ENCODE measurements at places on chromosomes 5 and 9.

DNA sequence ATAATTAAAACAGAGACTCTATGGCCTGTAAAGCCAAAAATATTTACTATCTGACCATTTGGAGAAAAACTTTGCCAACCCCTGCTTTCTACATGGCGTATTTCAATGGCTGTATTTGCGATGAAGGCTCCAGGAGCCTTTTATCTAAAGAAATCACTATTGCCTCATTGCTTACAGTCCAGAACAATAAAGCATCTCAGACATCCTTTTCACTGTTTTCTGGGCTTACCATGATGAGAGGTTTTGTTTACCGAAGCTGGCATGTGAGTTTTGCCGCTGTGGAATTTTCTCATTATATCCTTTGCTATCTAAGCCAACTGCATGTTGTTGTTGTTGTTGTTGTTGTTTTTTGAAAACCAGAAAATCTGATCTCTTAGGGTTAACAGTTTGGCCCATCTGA lies 13.9 kb downstream of the PALM2AKAP2 start:
- no peak for DNase-seq

DNA sequence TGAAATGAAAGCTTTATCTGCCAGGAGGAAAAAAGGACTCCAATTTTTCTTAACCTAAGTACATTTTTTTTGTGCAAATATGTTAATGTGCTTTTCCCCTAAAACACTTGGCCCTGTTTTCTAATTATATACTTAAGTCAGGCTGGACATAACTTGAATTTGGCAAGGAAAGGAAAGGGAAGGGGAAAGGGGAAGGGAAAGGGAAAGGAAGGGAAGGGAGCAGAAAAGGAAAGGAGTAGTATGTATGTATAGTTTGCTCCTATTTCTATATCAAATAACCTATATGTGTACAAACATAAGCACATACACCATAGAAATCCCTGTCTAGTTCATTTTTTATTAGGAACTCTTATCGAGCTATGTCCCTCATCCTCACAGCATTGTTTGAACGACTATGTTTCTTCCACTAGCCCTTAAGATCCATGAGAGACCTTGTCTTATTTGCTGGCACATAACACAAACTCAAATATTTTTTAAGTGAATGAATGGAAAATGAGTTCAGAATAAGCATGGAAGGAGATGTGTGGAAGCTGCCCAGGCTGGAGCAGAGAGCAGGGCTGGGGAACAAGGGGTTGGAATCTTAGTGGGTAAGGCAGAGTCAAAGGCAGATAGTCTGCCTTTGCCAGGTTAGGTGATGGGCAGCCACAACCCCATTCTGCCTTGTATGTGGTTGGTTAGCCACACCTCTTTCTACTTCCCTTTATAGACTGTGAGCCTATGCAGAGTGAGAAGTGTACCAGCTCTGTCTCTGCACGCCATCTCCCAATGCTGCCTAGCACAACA lies 70.0 kb downstream of the KLHL3 start:
- DNase-seq, result peak; percentile 1

DNA sequence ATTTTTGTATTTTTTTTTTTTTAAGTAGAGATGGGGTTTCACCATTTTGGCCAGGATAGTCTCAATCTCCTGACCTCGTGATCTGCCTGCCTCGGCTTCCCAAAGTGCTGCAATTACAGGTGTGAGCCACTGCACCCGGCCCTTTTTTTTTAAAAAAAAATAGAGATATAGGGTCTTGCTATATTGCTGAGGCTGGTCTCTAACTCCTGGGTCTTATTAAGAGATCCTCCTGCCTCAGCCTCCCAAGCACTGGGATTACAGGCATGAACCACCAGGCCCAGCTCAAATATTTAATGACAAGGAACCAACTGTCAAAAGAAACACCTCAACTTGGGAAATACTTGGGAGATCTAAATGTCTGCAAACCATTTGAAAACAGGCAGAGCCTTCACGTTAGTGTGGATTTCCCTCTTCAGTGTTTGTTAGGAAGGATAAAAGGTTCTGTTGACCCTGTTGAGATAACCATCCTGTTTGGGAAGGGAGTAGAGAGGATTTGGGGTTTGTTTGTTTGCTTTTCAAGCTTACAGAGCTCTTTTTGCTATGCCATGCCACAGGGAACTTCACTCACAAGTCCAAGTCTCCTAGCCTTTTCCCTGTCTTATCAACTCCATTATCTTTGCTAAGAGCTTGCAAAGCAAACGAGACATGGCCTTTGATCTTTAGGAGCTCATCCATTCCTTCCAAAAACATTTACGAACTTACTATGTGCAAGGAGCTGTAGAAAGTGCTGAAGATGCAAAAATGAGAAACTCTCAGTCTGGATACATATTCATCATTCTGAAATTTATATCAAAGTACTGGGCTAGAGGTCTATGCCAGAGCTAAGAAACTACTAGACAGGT lies 7.5 kb downstream of the FAXDC2 start:
- DNase-seq, result no peak

- DNase-seq, result no peak
These were observed 618.3 kb downstream of the NR2F1-AS1 start for GRCh38 chr5:92962752-92963151.

DNA sequence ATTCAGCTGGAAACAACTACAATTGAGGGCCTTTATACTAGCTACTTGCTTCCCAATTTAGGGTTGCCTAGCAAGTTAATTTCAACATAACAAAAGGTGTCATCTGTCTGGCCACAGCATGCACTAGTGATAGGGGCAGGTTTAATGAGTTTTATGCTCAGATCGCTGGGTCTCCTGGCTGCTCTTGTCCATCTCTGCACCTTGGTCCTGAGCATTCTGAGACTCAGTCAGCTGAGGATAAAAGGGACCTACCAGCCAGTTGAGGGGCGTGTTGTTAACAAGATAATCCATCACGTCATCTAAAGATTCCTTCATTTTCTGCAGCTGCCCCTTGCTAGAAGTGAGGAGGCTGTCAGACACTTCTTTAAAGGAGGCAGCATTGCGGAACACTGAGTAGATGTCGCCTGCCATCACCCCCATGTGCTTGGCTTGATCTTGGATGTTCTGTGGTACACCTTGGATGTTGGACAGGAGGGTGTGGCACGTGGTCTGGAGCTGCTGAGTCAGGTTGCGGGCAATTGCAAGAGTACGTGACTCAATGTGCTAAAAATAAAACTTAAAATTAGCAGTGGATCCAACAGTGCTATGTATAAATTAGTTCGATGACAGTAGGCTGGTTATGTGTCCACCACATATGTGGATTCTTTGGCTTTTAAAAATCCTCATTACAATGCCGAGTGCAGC lies 11.0 kb downstream of the PLIN2 start:
- DNase-seq, result no peak
